RKO (cell line): ENCODE measurements at places on chromosomes 3 and 15.
A peak's percentile ranks its signal among the peaks of the same experiment; 100 is the strongest.

DNA sequence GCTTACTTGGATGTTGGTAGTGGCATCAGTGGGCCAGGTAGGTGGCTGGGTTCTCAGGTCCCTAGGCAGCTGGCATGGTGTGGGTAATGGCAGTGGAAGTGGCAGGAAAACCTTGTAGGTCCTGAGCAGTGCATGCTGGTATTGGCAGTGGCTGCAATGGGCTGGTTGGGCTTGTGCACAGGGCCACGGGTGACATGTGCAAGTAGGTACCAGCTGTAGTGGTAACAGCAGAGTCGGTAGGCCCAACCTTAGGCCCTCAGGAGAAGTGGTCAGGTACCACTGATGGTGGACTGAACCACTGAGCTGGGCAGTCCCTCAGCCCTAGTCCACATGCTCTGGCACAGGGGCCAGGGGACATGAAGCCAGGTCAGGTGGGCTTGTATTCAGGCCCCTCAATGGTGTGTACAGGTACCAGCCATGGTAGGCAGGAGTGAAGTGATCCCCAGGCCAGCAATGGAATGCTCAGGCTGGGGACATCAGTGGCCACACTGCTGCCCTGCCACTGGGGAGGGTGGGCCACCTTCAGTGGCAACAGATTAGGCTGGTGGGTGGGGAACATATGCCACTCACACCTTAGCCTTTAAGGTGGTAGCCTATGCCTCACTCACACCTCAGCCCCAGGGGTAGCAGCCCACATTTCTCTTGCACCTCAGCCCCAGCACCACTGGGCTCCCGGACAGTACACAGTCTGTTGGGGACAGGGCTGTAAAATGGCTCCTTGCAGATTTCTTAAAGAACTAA lies 118.1 kb downstream of the LRRK1 start:
- no peak for DNase-seq

DNA sequence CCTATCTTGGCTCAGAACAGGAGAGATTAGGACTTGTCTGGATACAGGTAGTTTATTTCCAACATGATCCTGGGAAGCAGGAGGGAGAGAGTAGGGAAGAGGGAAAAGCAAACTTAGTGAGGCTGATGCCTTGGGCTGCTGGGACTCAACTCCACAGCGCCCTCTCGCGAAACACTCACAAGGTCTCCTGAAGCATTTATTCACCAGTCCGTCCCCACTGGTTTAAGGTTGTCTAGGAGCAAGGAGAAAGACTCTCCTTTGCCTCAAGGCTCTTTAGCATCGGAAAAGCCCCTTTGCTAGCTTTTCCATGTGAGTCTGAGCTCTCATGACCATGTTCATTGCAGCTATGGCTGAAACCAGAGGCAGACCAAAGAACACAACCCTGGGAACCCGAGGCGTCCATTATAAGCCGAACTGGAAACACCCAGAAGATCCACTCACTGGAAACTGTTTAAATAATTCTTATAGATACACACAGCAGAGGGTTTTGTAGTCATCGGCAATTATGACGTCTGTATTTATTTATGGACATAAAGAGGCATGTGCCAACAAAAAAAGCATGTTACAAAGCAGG lies 244.5 kb downstream of the CD47 start:
- no peak for DNase-seq

- no peak for DNase-seq
Measured at GRCh38 chr3:4948395-4948794, 30.8 kb upstream of the BHLHE40 start.

DNA sequence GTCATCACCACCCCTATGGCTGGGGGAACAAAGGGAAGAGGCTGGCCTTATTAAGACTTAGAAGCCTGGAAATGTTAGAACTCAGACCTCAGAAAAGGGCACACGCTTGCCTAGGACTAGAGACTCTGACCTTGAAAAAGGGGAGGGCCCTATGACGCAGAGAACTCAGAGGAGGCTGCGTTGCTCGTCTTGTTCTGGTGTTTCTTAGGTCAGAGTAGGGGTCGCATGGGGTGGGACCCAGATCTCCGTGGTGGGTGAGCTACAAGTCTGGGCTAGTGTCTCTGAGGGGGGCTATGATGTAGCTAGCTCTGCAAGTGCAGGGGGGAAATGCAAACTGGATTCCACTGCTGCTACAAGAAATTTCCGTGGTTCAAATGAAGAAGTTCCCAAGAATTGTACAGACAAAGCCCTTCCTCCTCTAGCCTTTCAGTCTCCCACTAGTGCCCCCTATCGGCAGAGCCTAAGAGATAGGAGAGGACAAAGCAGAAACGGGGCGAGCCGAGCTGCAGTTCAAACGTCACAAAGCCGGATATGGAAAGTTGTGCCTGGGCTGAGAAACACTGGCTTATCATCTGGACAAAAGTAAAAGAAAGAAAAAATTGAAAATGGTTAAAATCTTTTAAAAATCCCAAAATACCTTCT lies 392.9 kb upstream of the ROBO2 start:
- DNase-seq = no peak

- peak; percentile 97 for DNase-seq
Measured at GRCh38 chr3:120780977-120781376, 38.4 kb downstream of the GTF2E1 start.

DNA sequence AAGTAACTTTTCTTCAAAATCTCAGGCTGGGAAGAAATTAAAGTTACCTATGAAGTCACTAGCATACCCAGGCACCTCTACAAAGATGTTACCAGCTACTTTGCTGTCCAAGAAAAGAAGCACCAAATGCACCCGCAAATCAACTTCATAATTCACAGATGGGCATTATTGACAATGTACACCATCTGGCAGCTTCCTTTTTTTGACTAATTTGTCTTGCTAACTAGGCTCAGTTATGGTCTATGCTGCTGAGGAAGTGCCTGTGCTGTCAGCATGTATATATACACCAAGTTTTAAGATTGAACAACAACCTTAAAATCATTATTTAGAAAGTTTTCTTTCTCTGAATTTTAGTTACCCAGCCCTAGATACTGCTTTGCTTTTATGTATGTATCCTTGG lies 93.8 kb downstream of the NSUN3 start:
- no peak for DNase-seq

- no peak for DNase-seq
Measured at GRCh38 chr3:141722081-141722480, 16.0 kb upstream of the RNF7 start.

DNA sequence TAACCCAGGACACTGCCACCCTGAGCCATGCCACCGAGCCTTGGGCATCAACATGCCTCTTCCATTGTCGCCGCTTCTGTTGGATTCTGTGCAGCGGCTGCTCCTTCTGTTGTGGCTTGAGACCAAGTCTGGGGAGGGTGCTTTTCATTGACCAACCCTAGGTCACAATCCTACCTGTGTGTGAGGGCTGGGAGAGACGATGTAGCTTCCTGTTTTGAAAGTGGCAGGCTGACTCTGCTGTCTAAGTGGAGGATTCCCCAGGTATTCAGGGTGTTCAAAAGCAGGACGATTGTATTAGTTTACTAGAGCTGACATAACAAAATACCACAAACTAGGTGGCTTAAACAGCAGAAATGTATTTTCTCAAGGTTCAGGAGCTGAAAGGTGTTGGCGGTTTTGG lies 13.0 kb upstream of the ACAP2 start:
- DNase-seq = no peak

GRCh38 chr3:9248522-9249271 lies 749 bp downstream of the SRGAP3 start:
- peak; percentile 30 for DNase-seq

DNA sequence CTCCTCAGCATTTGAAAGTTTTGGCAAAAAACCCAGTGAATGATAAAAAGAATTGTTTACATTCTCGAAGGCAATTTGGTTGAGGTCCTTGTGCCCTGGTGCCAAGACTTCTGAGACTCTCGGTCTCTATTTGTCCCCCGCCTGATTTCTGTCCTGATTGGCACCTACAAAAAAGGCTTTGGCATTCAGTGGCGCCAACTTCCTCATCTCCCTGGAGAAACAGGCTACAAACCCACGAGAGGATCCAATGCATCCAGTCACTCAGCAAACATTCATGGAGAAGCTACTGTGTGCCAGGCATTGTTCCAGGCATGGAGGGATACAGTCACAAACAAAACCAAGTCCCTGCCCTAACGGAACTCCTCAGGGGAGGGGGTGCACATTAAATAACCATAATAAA lies 42.7 kb downstream of the HES1 start:
- DNase-seq = no peak

DNA sequence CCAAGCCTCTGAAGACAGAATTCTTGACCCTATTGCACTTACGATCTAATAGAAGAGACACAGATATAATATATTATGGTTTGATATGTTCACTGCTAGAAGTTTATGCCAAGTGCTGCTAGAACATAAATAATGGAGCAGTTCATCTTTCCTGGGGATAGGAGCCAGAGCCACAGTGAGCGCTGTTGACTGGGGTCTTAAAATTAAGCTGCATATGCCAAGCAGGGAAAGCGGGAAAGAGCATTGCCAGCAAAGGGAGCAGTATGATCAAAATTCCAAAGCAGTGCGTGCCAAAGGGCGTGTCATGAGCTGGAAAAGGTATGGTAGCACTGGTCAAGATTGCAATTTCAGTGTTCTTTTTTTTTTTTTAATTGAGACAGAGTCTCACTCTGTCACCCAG lies 49.1 kb upstream of the ABHD2 start:
- DNase-seq = no peak
